ENCODE measurements at places on chromosomes 12 and 14. TPM values are rescaled to one million over a fixed set of nuclear protein-coding genes. Genes with fewer than 3 reads are reported as not detected.

SYT1 gene
- total RNA-seq, result not detected

SCFD1 gene
- total RNA-seq, result 64.0 TPM

PRKD1 gene
- not detected for total RNA-seq

EGLN3 gene
- total RNA-seq, result 2.6 TPM

Measured in activated T-cell treated with anti-CD3 and anti-CD28 coated beads, Interleukin-2, amount 50 U/mL, for 72 hours (primary cell).